ENCODE measurements at places on chromosomes 7 and 10. TPM values are rescaled to one million over a fixed set of nuclear protein-coding genes. Genes with fewer than 3 reads are reported as not detected.

DNA sequence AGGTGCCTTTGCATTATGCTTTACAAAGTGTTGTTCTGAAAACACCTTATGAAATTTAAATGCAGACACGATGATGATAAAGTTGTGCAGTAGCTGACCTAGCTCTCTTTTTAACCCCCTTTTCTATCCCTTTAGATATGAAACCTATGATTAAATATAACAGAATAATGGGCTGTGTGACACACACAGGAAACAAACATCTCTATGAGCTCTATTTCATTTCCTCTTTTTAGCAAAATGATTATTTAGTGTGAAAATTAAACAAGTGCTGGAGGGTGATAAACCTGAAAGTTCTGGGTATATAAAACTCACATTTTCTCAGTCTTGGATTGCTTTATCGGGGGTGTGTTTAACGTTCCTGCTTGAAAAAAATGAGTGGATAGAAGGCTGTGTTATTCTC is 1310.5 kb upstream of the CELF2 start:
- DNase-seq, result no peak

The THSD7A gene
- 211 TPM for total RNA-seq

The CPN1 gene
- total RNA-seq, result not detected

DNA sequence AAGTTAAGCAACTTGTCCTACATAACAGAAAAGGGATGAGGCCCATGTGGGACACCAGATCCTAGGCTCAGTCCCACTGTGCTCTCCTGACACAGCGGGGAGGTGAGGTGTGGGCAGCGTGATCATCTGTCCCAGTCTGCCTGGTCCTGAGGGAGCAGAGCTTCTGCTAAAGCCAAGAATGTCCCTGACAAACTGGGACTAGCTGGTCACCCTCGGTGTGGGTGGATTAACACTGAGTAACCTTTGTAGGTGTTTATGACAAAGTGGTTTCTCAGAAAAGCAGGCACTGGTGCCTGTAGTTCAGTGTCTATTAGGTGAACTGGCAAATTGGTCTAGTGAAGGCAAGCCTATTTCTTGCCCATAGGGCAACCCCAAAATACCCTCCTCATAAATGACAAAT is 127.8 kb upstream of the HABP2 start:
- DNase-seq, result no peak

- no peak for DNase-seq
These were observed at the start of gene CLEC5A for GRCh38 chr7:141946796-141947195. CLEC5A (minus strand) TSS chr7:141946974; CDS start chr7:141946292, 682 bp downstream.
